ENCODE measurements at places on chromosomes 5 and 9.

DNA sequence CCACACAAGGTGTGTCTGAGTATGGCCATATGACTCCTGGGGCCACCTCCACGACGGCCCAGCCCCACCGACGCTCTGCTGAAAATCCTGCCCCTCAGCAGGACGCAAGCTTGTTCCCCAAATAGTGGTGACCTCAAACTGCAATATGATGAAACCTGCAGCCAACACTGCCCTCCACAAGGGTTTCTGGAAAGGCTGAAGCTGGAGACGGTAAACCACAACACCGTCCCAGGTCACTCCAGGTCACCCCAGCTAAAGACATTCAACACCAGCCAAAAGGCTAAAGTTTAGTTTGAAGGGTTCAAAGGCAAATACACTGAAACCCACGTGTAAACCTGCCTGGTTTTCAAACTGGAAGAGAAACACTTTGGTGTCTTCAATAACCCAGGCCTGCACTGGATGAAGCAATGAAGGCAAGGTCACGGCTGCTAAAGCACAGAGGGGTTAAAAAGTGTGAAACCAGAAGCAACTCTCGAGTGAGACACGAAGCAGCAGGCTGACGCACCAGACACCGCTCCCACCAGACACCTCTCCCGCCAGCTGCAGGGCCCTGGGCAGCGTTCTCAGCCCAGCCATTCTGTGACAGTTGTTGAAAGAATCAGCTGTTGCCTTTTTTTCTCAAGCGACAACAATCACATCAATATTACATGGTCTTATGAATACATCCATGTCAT lies 1.8 kb upstream of the LHX3 start:
- no peak for DNase-seq

DNA sequence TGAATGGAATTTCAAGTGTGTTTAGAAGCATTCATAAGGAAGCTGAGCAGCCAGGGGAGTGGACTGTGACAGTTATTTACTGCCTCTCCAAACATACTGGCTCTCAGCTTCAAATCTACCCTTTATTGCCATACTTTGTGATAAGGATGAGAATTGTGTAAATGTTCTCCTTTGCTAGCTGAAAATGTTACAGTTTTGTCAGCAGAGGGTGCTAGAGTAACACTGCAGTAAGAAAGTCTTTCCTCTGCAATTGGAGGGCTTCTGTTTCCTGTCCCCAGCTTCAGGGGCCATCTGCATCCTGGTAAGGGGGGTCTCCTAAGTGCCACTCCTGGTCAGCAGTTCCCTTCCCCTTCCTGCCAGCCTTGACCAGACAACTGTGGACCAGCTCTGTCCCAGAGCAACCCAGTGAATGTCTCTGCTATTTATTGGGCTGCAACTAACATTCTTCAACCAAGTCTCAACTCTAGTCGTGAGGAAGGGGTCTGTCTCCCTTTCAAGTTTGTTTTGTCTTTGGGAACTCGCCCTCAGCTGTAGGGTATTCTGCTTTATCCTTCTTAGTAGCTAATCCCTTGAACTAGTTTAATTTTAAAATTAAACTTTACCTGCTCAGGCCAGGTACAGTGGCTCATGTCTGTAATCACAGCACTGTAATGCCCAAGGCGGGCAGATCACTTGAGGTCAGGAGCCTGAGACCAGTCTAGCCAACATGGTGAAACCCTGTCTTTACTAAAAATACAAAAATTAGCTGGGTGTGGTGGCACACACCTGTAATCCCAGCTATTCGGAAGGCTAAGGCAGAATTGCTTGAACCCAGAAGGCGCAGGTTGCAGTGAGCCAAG lies 45.3 kb downstream of the RAPGEF6 start:
- DNase-seq: no peak

GRCh38 chr5:109354761-109355160 lies 55.0 kb downstream of the PJA2 start:
- no peak for DNase-seq

DNA sequence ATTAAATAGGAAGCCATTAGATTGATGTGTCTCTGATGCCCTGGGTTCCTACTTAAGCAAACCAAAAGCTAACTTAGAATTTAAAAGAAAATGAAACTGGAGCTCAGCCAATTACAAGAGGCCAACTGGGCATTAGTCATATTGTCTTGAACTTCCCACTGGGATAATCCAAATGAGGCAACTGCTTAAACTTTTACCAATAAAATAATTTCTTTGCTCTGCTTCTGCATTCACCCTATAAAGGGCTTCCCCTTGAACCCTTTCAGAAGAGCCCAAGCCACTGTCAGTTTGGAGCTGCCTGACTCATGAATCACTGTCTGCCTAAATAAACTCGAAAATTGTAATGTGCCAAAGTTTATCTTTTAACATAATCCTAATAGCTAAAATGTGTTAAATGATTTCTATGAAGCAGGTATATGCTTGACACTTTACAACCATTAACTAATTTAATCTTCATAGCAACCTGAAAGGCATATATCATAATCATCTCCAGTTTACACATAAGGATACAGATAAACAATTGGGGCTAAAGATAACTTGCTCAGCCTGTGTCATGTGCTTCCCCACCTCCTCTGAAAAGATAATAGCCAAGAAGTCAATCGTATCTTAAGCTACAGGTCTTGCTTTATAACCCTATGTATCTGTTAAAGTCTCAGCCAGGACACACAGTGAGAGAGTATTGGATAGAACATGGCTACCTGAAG lies 11.5 kb downstream of the GPR150 start:
- no peak for DNase-seq

DNA sequence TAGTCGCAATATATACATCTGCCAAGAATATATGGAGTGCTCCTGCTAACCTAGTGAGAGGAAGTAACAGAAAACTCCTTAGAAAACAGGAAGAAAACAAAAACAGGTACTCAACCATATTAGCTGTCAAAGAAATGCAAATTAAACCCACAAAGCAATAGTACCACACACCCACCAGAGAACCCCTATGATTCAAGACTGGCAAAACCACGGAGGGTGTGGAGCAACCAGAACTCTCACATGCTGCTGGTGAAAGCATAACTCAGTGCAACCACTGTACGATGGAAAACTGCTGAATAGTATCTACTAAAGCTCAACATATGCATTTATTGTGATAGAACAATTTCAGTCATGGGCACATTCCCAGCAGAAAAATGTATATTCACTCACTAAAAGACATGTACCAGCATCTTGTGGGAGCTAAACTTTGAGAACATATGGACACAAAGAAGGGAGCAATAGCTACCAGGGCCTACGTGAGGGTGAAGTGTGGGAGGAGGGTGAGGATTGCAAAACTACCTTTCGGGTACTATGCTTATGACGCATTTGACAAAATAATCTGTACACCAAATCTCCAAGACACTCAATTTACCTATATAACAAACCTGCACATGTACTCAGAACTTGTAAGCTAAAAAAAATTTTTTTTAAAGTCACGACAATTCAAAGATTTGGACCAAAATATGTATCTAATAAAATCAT lies 34.0 kb downstream of the PTPN3 start:
- no peak for DNase-seq

- no peak for DNase-seq
Measured at GRCh38 chr5:31573494-31574142, 41.5 kb downstream of the C5orf22 start.

DNA sequence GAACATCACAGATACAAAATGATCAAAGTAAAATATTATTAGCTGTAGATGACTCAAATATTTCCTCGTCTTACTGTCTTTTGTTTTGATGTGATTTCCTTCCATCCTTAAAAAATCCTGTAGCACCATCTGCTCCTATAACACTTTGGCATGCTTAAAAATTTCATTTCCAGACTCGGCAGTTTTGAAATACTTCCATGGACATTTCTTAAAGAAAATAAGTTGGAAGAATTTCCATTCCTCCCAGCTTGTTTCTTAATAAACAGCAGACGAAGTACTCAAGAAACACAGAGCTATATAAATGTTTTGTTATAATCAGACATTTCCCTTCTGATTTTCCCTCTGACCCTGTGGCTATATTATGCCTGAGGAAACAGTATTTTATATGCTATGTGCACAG lies 41.2 kb upstream of the SVEP1 start:
- no peak for DNase-seq

- DNase-seq: no peak
Measured at GRCh38 chr9:112408275-112408674, 28.4 kb downstream of the HSDL2 start.

- DNase-seq: no peak
Measured at GRCh38 chr5:63255594-63255993, 677.0 kb downstream of the LRRC70 start.

GRCh38 chr5:76367623-76368371 lies 35.3 kb upstream of the IQGAP2 start:
- peak; percentile 6 for DNase-seq

- no peak for DNase-seq
Measured at GRCh38 chr9:69542942-69543704, 129.0 kb downstream of the APBA1 start.

DNA sequence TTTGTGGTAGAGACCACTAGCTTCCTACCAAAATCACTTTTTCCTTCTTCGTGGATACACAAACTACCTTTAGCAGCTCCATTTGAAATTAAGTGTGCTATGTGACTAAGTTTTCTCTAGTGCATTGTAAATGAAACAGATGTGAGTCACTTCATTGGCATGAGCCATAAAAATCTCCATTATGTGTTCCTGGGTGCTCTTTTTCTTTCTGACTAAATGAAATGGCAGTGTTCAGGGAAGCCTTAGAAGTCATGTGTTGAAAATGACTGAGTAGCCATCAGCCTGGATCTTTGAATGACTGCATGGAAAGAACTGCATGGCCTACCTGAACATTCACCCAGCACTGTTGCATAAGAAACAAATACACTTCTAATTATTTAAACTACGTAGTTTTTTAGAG lies 107.9 kb downstream of the NDUFAF2 start:
- DNase-seq: no peak

Data from stimulated activated CD4-positive, alpha-beta T cell treated with anti-CD3 and anti-CD28 coated beads, Interleukin-12 subunit alpha, Interleukin-12 subunit beta, amount 100 ng/mL, for 4 hours (primary cell).